Activated T-helper 1 cell treated with anti-CD3 and anti-CD28 coated beads, Interleukin-2, amount 50 U/mL, for 16 hours (primary cell): ENCODE measurements at places on chromosomes 7 and 10.

DNA sequence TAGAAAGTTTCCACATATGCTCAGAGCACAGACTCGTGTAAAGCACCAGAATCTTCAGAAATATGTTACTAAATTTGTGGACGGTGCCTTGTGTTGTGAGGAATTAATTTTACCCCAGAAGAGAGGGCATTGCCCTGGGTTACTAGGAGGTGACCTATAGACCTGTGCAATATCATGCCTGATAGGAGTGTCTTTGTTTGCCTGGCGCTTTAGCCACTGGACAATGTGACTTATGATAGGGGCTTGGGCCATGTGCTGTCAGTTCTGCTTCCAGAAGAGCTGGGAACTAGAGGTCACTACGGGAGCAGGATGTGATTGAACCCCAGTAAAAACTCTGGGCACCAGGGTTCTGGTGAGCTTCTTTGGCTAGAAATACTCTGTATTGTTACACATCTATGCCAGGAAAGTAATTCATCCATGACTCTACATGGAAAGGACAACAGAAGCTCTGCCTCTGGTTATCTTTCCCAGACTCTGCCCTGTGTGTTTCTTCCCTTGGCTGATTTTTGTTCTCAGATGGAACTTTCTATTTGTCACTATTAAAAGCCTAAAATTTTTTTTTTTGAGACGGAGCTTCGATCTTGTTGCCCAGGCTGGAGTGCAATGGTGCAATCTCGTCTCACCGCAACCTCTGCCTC, 75.5 kb downstream of the SIRT1 start:
- no peak for DNase-seq

DNA sequence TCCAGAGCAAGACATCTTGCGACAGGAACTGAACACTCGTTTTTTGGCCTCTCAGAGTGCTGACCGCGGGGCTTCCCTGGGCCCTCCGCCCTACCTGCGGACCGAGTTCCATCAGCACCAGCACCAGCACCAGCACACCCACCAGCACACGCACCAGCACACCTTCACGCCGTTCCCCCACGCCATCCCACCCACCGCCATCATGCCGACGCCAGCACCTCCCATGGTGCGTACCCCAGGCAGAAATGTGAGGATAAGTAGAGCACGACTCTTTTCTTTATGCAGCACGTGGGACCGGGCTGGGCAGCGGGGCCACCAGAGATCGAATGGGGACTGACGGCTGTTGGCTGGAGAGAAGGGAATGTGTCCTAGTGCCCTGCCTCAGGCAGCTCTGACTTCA, 365.8 kb upstream of the GALNT17 start:
- DNase-seq: no peak

DNA sequence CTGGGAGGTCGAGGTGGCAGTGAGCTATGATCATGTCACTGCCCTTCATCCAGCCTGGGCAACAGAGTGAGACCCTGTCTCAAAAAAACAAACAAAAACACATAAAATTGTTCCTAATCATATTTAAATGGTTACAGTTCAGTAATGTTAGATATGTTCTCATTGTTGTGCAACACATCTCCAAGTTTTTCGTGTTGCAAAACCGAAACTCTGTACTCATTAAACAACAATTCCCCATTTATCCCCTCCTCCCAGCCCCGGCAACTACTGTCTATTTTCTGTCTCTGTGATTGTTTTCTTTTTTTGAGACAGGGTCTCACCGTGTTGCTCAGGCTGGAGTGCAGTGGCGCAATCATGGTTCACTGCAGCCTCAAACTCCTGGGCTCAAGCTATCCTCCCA, 16.1 kb upstream of the PRXL2A start:
- DNase-seq: no peak

DNA sequence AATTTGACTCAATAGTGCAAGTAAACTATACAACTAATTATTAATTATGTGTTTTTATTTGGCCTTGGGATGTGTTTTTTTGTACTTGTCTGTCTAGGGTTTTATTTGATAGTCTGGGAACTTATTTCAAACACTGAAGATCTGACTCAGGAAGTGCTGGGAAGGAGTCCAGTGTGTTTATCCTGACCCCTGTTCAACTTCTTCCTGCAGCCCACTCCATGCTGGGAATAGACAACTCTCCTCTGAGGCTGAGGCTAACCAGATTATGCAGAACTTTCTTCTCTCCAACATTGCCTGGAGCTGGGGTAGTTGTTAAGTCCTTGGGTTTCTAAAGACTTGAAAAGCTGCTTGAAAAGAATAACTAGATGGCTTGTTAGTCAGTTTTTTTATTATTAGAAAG, 6.9 kb downstream of the CISD1 start:
- no peak for DNase-seq

- DNase-seq: no peak
These were observed 92.7 kb downstream of the RNLS start for GRCh38 chr10:88490231-88490980.

DNA sequence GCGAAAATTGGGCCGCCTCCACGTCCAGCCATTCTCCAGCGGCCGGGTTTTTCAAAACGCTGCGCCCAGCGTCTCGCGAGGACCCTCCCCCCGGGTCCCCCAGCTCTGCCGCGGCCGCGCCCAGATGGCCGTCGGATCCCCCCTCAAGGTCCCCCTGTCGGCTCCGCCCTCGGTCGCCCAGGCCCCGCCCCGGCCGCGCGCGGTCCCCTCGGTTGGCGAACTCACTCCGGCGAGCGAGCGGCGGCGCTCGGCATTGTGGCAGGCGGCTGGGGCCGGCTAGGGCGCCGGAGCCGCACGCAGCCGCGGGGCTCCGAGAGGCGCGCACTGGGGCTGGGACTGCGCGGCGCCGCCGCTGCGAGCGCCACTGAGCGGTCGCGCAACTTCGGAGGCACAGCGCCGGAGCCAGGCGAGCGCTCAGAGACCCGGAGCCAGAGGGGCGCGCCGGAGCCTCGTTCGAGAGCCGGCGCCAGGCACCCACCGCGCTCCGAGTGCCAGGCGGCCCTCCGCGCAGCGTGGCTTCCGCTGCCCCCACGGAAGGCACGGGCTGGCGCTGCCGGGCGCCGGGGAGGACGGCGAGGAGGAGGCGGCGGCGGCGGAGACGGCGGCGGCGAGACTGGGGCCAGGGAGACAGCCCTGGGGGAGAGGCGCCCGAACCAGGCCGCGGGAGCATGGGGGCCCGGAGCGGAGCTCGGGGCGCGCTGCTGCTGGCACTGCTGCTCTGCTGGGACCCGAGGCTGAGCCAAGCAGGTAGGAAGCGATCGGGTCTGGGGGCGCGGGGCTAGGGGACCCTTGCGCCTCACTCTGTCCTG, at the start of gene UNC5B:
Gene UNC5B (plus strand): TSS at position 253 of the 809 bp plus-strand sequence. CDS start 416 bp downstream, at position 669.
- DNase-seq: no peak

DNA sequence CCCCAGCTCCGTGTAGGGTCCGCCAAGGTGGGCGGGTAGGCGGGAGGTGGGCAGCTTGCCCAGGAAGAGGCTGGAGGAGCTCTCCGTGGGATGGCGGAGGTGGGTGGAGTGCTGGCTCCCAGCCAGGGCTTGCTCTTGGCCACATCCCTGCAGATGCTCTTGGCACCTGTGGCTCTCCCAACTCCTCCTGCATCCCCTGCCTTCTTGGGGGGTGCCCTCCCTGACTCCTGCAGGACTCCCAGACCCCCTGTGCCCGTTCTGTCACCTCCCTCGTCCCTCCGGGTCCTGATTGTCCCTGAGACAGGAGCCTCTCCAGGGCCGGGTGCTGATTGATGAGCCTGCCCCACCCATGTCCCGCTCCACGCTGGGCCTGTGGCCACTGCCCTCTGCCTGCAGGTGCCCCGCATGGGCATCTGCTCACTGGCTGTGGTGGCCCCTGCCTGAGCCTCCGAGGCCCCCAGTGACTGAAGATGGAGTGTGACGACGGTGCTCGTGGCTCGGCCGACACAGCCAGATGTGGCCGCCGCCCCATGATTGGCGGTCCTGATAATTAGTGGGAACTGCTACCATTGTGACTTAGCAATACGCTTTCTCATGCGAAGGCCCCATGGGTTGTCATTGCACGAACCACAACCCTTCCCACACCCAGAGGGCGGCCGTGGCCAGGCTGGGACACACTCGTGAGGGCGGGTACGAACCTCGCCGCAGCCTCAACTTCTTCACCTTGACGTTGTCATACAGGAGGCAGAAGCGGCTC, 23.6 kb downstream of the CFAP46 start:
- no peak for DNase-seq

DNA sequence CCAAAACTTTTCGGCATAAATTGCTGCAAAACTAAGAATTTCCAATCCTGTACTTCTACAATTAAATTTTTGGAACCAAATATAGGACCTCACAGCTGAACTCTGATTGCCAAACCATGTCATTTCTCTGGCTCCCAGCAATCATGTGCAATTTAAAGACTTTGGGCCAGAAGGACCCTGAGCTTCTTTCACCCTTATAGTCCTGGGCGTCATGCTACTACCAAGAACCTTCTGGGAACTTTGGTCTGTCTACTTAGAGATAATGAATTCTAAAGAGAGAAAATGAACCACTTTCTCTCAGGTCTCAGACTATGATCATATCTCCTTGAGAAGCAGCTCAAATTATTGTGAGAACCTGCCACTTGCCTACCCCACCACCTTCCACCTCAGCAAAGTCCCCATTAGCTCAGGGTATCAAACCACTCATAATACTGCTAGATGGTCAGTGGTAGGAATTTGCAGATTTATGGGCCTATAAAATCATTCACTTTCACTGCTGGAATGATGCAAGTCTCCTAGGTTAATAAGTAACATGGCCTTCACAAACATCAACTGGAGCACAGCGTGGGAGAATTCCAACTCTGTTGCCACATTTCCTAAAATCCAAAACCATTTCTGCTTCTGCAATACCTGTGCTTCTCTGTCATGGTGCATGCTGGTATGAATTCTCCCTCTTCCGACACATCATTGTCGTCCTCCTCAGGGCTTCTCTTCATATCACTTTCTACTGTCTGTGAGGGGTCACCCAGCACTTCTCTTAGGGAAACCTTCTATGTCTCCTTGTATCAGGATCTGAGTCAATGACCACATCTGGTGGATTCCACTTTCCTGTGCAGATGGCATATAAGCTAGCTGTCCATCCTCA, 6.6 kb upstream of the WDR91 start:
- DNase-seq: no peak
